Adipocyte (in vitro differentiated cells): ENCODE measurements at places on chromosomes 6 and 20.
A peak's percentile ranks its signal among the peaks of the same experiment; 100 is the strongest.

DNA sequence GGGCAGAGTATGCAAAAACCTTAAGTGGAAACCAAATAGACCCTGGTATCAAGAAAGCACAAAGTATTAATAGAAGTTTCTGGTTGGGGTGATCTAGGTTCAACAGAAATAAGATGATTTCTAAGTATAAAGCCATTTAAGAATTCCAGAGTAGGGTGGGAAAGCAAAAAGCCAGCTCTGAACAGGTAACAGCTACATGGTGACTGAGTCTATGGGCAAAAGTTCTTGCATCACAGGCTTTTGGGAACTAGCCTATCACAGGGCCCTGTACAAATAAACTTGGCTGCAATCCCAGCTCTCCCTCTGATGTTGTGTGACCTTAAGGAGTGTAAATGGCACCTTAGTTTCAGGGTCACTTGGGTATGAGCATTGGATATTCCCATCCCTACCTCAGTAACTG is 5.5 kb downstream of the TCF19 start:
- no peak for DNase-seq

- peak; percentile 39 for DNase-seq
Observed at GRCh38 chr20:8305449-8305978, 173.4 kb downstream of the PLCB1 start.

GRCh38 chr20:11091511-11091910 is 417.7 kb upstream of the JAG1 start:
- DNase-seq, result peak; percentile 27

DNA sequence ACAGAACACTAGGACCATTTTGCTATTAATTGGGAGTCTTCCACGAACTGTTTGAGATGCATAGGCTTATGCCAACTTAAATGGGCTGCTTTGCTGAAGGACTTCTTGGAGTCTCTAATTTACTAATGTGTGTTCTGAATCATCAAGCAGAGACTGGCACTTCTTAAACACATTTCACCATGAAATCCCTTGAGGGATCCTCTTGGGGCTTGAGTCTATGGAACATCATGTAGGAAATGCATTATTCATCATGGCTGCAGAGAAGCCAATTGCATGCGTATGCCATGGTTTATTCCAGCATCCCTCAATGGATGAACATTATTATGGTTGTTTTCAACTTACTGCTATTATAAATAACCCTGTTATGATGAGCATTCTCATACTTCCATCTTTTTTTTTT is 73.4 kb downstream of the FGD2 start:
- DNase-seq, result no peak

DNA sequence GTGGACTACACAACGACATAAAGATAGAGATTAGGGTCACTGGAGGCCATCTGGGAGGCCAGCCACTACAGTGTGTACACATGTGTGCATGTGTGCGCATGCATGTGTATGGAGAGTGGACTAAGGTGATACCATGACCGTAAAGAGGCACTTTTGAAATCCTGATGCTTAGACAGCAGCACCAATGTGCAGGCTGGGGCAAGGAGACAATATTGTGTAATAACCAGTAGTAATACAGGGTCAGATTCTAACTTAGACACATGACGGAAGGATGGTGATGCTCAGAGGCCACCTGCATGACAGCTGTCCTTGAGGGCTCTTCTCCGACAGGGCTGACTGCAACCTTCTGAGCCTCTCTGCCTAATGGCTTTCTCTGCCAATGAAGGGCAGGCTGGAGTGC is 25.5 kb downstream of the CST9L start:
- DNase-seq, result no peak

GRCh38 chr6:135097172-135097571 is 42.5 kb upstream of the HBS1L start:
- DNase-seq, result no peak

DNA sequence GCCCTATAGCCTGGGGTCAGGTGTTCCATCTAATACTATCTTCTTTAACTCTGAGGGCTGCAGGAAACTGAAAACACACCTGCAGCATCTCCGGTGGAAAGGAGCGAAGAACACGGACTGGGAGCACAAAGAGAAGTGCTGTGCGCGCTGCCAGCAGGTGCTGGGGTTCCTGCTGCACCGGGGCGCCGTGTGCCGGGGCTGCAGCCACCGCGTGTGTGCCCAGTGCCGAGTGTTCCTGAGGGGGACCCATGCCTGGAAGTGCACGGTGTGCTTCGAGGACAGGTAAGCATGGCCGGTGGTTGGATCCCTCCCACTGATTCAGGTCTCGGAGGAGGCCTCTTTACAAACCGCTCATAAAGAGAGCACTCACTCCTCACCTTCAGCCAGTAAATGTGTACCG is 15.5 kb downstream of the SYTL3 start:
- DNase-seq, result no peak

DNA sequence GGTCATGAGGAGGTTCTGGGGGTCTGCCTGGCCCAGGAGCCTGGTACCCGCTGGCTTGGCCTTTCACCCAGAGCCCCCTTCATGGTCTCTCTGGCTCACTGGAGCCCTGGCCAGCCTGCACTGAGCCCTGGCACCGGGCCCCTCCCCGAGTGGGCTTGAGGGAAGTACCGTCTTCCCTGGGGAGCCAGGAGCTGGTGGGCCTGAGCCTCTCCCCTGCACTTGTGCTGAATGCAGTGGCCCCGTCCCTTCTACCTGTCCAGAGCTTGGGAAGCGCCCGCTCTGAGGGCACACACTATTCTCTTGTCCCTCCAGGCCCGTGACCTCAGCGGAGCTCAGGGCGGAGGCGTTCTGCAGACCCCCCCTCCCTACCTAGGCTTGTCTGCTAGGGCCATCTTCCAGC is 62.2 kb downstream of the TCP11 start:
- DNase-seq, result no peak

- DNase-seq, result no peak
Observed at GRCh38 chr6:84560436-84561390, 203.7 kb downstream of the TBX18 start.

GRCh38 chr6:23712756-23713155 is 413.3 kb upstream of the NRSN1 start:
- no peak for DNase-seq

DNA sequence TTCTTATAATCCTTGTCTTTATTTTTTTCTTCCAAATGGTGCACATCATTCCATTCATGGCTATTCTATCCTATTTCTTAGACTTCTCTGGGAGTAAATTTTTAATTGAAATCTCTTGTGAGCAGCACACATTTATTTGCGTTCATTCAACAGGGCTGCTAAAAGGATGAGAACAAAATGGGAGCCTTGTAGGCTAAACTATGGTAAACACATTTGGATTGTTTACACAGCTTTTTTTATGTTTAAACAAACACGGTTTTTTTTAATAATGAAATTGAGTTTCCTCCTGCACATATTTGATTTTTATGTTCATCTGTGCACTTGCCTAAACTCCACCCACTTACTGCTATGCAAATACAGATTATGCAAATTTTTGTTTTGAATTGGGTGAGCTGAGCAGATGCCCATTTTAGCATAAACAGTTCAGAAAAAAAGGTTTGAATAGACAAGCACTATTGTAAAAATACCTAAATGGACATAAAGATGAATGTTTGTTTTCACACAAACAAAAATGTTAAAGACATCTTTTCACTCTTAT is 92.0 kb downstream of the OLIG3 start:
- no peak for DNase-seq

DNA sequence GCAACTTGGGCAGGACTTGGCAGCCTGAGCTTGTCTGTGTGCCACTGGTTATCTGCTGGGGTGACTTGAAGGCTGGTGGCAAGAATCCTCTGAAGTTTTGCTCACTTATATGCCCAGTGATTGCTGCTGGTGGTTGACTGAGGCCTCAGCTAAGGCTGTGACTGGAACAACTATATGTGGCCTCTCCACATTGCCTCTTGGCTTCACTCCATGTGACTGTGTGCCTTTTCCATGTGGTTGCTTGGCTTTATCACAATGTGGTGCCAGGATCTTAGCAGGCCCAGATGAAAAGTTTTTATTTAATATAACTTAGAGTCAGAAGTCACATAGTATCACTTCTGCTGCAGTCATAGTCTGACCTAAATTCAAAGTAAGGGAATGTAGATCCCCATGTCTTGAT is 104.5 kb downstream of the ADAT2 start:
- peak; percentile 15 for DNase-seq

DNA sequence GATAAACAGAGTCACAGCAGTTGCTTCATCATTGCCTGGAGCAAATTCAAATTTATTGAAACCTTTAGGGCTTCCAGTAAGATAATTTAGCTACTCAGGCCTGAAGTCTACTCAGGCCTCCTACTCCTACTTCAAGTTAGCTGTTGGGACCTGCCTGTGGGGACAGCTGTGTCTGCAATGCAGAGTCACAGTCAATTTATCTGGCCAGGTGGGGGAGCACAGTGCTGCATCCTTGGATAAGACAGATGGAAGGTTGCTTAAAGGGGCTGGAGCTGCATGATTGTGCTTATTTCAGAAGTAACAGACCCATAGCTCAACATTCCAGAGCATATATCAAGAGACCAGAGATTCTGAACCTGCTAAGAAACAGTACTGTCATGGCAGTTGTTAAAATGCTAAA is 932.1 kb downstream of the QKI start:
- DNase-seq, result no peak

GRCh38 chr6:123788319-123788718 is 15.3 kb upstream of the NKAIN2 start:
- DNase-seq, result no peak

GRCh38 chr6:43886717-43887339 is 116.8 kb downstream of the VEGFA start:
- no peak for DNase-seq

DNA sequence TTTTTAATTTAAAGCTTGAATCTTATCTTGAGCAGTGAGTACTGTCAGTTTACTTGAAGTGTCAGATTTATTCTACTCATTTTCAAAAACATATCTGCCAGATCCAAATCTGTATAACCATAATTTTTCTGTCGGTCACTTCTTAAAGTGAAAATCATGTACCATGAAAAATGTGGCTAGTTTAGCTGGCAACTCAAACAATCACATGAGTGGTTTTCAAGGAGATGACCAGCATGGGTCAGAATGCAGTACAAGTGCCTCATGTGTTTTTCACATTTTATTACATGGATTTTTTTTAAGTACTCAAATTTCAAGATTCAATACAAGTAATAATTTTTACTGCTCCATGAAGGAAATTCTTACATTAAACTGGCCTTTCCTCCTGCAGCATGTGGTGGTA is 11.0 kb upstream of the SAMD5 start:
- DNase-seq, result no peak

DNA sequence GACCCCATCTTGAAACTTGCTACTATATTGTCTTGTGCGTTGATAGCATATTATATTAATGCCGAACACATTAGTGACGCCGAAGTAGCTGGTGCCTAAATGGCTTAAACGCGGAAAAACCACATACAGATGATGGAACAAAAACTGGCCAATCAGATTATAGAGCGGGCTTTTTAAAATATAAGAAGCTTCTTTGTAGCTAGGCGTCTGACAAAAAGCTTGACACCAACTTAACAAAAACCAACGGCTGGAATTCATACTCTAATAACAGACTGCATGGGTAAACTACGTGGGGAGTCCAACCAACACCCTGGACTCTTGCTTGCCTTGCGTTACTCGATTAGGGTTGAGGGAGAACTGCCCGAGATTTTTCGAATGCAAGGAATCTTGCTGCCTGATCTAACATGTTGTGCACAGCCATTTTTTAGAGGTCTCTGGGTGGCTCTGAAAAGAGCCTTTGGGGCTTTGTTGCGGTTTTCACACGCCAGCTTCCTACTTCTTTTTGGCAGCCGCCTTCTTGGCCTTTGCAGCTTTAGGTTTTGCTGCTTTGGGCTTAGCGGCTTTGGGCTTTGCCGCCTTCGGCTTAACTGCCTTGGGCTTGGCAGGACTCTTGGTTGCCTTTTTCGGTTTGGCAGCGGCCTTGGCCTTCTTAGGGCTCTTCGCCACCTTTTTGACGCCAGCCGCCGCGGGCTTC is 45.7 kb downstream of the OR2B2 start:
- DNase-seq, result peak; percentile 86

GRCh38 chr6:16360365-16360764 is 122.0 kb downstream of the GMPR start:
- no peak for DNase-seq

DNA sequence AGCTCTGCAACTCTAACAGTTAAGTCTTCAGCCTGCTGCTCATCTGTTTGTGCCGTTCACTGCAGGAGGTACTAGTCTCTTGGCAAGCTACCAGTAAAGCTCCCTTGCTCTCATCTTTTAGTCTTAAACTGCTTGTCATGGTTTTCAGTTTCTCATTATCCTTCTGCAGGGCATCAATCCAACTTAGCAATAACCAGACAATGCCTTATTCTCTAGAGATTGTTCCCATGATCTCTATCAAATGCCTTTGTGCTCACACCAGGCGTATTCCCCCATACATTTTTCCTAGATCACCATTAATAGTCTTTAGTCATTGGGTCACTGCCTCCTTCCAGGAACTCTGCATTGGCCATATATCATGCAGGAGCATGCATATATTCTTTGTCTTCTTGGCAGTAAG is 171.3 kb downstream of the GRM1 start:
- peak; percentile 1 for DNase-seq

GRCh38 chr20:62643521-62644043 is 1.3 kb downstream of the SLCO4A1 start:
- no peak for DNase-seq

DNA sequence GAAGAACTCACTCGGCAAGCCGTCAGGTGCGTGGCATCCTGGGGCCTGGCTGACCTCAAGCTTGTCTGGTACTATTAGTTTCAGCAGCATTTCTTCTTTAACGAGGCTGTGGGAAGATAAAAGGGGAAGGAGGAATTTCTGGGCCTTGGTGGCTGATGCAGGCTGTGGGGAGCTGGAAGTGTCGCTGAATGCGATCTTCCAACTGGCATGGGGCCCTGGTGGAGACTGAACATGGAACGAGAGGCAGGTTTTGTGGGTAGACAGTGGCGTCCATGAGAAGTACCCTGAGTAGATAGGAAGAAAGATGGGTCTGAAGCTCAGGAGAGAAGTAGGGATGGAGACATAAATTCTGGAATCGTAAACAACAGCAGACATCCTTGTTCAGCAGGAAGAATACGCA is 23.9 kb downstream of the ERMARD start:
- DNase-seq, result no peak

DNA sequence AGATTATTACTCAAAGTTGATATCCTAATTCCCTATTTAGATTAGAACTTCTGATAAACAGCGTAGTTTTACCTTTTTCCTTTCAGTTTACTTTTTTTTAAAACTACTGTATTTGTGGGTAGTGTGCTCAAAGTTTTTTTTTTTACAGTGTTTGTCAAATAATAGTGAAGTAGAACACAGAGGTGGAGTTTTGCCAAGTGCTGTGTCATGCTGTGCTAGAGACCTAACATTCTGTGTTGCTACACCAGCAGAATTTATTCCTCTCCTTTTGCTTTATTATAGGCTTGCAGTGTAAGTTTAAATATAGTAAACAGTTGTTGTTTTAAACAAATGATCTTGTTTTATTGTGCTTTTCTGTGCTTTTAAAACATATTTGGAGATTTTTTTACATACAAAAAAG is 125.4 kb downstream of the HIVEP1 start:
- DNase-seq, result peak; percentile 92
